Activated T-helper 2 cell treated with anti-CD3 and anti-CD28 coated beads, Interferon-gamma antibody, Interleukin-2, Interleukin-4, amounts not matched to agents 10 μg/mL and 5 μg/mL and 100 μg/mL, durations not matched to agents 14 hours and 24 hours and 36 hours (primary cell): ENCODE measurements at places on chromosomes 5 and 9. TPM values are rescaled to one million over a fixed set of nuclear protein-coding genes. Genes with fewer than 3 reads are reported as not detected.

STC2 gene
- total RNA-seq: 21.4 and 22.8 TPM in 2 replicates

MLANA gene
- total RNA-seq: not detected in 2 replicates

ROPN1L gene
- 0.16 and 0.55 TPM in 2 replicates for total RNA-seq

UBE2B gene
- 97.2 and 97.5 TPM in 2 replicates for total RNA-seq

PLGRKT gene
- total RNA-seq: 39.3 and 42.3 TPM in 2 replicates

HTR4 gene
- total RNA-seq: not detected in 2 replicates

MEIKIN gene
- not detected in 2 replicates for total RNA-seq

BRD9 gene
- total RNA-seq: 72.9 and 73.2 TPM in 2 replicates

OBP2B gene
- total RNA-seq: not detected in 2 replicates

LRRC14B gene
- total RNA-seq: not detected in 2 replicates

C9orf50 gene
- not detected in 2 replicates for total RNA-seq

MAPK9 gene
- 43.1 and 44.3 TPM in 2 replicates for total RNA-seq

IL5 gene
- 100.0 and 113 TPM in 2 replicates for total RNA-seq

FGF18 gene
- 0.16 TPM in 1 of 2 replicates, not detected in the other for total RNA-seq

PRR7 gene
- total RNA-seq: 12.1 and 13.0 TPM in 2 replicates

RBM27 gene
- total RNA-seq: 32.0 and 36.0 TPM in 2 replicates

PSMB7 gene
- total RNA-seq: 205 and 211 TPM in 2 replicates

RFX3 gene
- total RNA-seq: 11.3 and 11.9 TPM in 2 replicates

PPP3R2 gene
- not detected in 2 replicates for total RNA-seq

ARHGEF39 gene
- total RNA-seq: 11.1 and 12.3 TPM in 2 replicates

GRCh38 chr9:137742698-137743097 is 123.9 kb downstream of the EHMT1 start:
- DNase-seq: no peak

- DNase-seq: no peak
Measured at GRCh38 chr9:130194378-130194932, 22.3 kb downstream of the NCS1 start.

DNA sequence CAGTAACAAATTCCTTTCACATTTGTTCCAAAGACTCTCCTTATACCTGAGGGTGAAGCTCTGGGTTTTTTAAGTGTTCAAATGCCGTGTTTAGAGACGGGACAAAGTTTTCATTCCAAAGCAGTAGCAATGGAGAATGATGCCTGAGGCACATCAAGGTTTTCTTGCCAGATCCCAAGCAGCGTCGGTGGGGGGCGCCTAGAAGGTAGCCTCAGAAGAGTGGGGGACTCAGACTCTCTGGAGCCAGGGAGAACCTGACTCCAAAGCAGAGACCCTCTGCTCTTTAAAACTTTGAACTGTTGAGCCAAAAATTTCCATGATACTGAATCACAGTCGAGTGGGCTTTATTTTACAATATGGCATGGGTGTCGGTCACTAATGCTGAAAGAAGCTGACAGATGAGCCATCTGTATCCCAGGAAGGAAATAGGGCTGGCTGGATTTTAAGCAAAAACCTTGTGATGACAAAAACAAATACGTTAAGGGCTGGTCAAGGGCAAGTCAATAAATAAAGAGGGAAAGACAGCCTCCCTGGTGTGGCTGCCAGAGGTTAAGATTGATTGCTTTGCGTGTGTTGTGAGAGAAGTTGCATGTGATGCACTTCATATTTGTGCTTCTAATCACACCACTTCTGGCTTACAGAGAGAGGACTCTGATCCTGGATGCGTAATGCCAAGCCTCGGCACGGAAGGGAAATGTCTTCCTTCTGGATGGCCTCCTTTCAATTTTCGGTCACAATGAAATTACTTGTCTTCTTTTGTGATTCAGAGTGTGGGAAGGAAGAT is 161.1 kb upstream of the EFNA5 start:
- no peak for DNase-seq

- DNase-seq: no peak
Measured at GRCh38 chr5:169067751-169068173, 233.2 kb downstream of the SLIT3 start.

DNA sequence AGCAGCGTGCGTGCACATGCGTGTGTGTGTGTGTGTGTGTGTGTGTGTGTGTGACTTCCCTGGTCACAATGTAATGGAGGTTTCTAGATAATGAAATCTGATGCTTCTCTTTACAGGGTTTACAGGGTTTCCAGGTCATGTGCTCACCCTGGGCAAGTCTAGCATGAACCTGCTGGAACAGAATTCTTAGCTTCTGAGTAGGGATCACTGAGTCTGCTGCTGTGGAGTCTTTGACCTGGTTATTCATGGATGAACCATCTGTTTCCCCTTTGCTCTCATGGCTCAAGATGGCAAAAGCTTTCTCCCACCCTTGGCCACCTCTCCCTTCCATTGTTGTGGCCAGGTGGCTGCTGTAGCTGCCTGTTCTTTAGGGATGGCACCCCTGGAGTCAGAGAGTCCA is 111.6 kb upstream of the SHB start:
- DNase-seq: no peak

GRCh38 chr9:129146441-129146941 is 31.6 kb downstream of the IER5L start:
- DNase-seq: no peak

- no peak for DNase-seq
Measured at GRCh38 chr5:68325065-68325580, 109.6 kb downstream of the PIK3R1 start.

GRCh38 chr5:151618907-151619306 is 27.8 kb upstream of the FAT2 start:
- no peak for DNase-seq

DNA sequence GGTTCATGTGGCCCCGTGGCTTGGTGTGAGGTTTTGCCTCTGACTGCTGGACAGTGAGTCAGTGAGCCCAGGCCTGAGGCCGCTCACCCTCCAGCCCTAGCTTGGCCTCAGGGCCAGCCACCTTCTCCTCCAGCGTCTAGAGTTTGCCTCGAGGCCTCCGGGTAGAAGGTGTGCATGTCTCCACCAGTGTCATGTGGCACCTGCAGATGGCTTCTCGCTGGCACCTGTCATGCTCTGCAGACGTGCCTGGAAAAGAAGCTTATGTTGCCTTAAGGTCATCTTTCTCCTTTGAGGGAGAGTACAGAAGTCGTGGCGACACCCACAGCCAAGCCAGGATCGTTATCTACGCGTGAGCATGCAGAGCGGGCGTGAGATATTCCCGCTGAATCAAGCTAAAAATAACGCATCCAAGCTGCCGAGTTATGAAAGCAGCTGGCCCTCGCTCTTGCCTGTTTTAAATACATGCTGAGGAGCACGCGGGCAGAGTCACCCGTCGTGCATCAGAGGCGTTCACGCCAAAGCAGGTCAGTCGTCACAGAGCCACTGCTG is 79.7 kb upstream of the FCN2 start:
- no peak for DNase-seq

DNA sequence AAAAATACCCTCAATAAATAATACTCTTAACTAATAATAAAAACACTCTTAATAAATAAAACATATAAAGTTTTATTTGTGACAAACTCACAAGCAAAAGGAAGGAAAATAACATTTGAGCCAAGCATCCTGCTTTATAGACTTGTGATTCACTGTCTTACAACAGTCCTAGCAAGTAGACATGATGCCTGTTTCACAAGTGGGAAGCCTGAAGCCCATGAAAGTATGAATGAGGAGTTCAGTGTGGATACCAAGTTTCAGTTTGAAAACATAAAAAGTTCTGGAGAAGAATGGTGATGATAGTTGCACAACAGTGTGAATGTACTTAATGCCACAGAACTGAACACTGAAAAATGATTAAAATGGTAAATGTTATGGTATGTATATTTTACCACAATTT is 10.9 kb downstream of the HABP4 start:
- DNase-seq: no peak

GRCh38 chr9:136047775-136048559 is 47.1 kb downstream of the NACC2 start:
- DNase-seq: no peak

DNA sequence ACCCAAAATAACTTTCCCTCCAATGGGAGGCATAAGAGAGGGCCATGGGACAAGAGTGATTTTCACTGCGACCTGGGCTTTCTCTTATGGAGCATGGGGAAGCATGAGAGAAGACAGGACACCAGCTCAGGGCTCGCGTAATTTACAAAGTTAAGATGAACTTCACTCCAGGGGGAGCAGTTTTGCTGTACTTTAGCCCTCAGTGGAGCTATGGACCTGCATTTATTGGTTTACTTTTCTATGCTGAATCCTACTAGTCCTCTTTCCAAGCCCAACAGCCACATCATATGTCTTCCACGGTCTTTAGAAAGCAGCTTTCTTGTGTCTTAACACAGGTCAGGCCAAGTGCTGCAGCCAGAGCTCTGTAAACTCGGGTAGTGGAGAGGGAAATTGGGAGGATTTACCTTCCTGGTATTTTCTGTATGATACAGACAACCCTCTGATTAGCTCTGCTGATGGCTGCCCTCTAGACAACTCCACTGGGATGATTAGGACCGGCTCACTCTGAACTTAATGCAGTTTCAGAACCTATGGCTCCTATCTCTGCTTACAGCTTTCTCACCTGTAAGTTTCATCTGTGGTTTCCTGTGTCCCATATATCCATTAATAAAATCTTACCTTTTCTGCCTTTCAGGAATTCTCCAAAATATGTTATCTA is 581.0 kb upstream of the RORB start:
- DNase-seq: no peak

- DNase-seq: no peak
Measured at GRCh38 chr9:94302426-94302825, 26.0 kb downstream of the NUTM2F start.

- DNase-seq: no peak
Measured at GRCh38 chr9:132210472-132211145, 48.8 kb downstream of the NTNG2 start.

GRCh38 chr5:76083555-76084495 is 642 bp downstream of the SV2C start:
- DNase-seq: no peak

GRCh38 chr9:22808876-22809275 is 362.3 kb downstream of the DMRTA1 start:
- no peak for DNase-seq

DNA sequence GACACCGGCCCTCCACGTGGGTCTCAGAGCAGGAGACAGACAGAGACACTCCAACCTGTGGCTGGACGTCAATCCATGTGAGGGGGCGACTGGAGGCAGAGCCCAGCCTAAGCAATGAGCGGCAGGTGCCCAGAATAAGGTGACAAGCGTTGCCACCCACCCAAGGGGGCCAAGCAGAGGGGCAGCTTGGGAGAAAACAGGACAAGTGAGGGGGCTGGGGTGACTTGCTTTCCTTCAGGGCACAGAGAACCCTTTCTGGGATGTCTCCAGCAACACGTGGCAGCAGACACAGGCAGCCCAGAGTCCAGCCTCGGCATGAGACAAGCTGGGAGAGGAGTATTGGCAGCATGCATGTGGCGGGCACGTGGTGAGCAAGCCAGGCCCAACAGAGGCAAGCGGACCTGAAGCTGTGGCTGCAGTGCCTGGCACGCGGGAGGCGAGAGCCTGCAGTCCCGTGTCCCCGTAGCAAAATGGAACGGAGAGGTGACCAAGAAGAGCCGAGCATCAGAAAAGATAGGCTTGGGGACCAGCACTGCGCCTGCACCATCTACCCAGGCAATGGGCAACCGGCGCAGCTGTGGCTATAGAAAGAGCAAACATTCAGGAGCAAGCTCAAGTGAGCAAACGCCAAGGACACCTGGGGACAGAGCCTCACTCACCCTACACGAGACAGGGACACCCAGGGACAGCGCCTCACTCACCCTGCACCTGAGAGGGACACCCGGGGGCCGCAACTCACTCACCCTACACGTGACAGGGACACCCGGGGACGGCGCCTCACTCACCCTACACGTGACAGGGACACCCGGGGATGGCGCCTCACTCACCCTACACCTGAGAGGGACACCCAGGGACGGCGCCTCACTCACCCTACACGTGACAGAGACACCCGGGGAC is 6.2 kb downstream of the TERT start:
- DNase-seq: no peak

- no peak for DNase-seq
Measured at GRCh38 chr5:116773926-116774325, 199.3 kb upstream of the SEMA6A start.

GRCh38 chr5:18675041-18675440 is 1040.8 kb downstream of the TAF11L14 start:
- no peak for DNase-seq
